ENCODE measurements at places on chromosomes 6 and 20. TPM values are rescaled to one million over a fixed set of nuclear protein-coding genes. Genes with fewer than 3 reads are reported as not detected.
A peak's percentile ranks its signal among the peaks of the same experiment; 100 is the strongest.

The CNR1 gene
- 2.0 TPM for polyA plus RNA-seq

- DNase-seq = no peak
Observed at GRCh38 chr20:37995856-37996605, 37.2 kb downstream of the TTI1 start.

The HCRTR2 gene
- polyA plus RNA-seq = not detected

- no peak for DNase-seq
Observed at GRCh38 chr20:43916073-43916880, 1.6 kb downstream of the TOX2 start.

DNA sequence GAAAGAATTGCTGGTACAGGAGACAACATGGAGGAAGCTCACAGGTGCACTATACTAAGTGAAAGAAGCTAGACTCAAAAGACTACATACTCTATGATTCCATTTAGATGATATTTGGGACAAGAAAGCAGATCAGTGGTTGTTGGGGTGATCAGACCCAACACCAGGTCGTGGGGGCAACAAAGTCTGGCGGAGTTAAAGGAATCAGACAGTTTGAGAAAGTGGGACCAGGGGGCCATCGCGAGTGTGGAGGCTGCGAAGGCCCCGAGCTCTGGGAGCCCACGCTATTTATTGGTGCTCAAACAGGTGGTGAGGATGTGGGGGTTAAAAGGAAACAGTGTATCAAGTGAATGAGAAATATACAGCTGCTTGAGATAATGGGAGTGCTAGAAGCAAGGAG lies 282.8 kb upstream of the SGK1 start:
- DNase-seq = no peak

DNA sequence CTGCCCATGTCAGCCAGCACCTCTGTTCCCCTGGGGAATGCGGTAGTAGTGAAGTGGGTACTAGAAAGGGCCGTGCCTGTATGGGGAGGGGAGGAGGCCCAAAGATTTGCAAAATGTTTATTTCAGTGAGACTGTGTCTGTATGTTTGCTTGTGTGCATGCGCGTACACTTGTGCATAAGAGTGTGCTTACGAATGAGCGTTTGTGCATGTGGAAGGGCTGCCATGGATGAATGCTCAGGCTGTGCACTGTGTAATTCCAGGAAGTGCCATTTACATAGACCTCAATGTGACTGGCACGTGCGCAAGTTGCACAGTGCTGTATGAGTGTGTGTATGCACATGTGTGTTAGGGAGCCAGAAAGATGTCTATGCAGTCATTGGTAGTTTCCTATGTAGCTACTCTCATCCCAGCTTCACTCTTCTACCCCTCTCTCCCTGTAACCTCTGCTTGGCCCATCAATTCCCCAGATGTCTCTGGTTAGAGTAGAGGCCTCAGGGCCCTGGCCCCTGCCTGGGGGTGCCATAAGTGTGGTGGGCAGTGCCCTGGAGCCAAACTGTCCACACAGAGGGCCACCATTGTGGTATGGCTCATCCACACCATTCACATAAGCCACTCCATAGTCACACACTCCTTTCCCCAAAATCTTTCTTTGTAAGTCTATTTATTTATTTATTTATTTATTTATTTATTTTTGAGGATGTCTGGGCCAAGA lies 26.8 kb upstream of the SLC22A7 start:
- DNase-seq = peak; percentile 39

DNA sequence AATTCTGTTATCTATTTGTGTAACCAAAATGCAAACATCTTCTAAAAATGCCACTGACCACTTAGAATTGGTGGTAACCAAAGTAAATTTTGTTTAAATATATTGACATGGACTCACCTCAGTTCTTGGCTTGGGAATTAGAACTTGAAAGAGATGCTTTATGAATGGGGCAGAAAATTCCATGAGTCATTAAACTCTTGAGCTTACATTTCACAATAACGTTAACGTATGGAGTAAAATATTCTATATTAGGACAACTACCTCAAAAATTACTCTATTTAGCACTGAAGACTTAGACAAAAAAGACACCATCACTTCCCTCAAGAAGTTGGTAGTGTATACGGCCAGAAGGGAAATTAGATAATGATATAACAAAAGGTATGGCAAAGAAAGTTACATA lies 752.2 kb upstream of the MARCKS start:
- DNase-seq = no peak

The CRISP3 gene
- not detected for polyA plus RNA-seq

GRCh38 chr20:51526106-51526470 lies 16.4 kb downstream of the NFATC2 start:
- no peak for DNase-seq

DNA sequence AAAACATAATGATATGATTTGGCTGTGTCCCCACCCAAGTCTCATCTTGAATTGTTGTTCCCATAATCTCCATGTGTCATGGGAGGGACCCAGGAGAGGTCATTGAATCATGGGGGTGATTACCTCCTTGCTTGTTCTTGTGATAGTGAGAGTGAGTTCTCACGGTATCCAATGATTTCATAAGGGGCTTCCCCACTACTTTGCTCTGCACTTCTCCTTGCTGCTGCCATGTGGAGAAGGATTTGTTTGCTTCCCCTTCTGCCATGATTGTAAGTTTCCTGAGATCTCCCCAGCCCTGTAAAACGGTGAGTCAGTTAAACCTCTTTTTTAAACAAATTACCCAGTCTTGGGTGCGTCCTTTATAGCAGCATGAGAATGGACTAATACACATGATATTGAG lies 156.8 kb upstream of the PLCB4 start:
- no peak for DNase-seq

- DNase-seq = no peak
Observed at GRCh38 chr20:54891907-54892306, 416.5 kb downstream of the DOK5 start.

- DNase-seq = no peak
Observed at GRCh38 chr6:99432877-99433276, 7.8 kb upstream of the PNISR start.

The OR2B2 gene
- polyA plus RNA-seq = not detected

- no peak for DNase-seq
Observed at GRCh38 chr6:83860782-83861495, 1.4 kb downstream of the CYB5R4 start.

The GRIK2 gene
- not detected for polyA plus RNA-seq

DNA sequence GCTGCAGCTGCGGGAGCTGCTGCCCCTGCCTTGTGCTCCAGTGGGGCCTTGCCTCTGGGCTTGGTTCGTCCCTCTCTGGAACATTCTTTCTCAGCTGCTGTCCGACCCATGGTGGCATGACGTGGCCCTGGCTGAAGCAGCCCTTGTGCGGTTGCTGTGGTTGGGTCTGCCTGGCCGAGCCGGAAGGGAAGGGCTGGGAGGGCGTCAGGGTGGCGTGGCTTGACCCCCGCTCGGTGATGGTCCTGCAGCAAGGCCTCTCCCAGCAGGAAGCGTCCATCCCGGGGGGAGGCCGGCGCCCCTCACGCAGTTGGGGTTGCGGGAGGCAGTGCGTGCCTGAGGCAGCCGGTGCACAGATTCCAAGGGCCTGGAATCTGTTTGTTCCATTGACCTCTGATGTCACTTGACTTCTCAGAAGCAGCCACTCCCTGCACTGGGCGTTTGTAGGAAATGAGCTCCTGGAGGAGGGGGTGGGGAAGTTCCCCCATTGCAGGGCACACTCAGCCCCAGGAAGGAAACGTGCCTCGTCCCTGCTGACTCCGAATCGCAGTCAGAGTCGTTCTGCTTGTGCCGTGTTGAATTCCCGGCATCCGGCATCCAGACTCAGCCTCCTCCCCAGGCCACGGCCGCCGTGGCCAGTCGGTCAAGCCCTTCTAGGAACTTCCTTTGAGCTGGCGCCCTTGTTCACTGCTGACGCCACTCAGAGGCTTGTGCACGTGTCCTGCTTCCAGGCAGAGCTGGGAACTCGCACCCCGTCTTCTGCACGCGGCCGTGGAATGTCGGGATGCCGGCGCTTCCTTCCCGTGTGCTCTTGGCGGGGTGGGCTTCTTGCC lies 9.7 kb upstream of the TNFRSF6B start:
- no peak for DNase-seq

The C4A gene
- 0.27 TPM for polyA plus RNA-seq

The FLOT1 gene
- 65.2 TPM for polyA plus RNA-seq

GRCh38 chr6:24340998-24341938 lies 16.6 kb downstream of the DCDC2 start:
- no peak for DNase-seq

GRCh38 chr20:53795170-53795569 lies 201.5 kb upstream of the ZNF217 start:
- DNase-seq = no peak

DNA sequence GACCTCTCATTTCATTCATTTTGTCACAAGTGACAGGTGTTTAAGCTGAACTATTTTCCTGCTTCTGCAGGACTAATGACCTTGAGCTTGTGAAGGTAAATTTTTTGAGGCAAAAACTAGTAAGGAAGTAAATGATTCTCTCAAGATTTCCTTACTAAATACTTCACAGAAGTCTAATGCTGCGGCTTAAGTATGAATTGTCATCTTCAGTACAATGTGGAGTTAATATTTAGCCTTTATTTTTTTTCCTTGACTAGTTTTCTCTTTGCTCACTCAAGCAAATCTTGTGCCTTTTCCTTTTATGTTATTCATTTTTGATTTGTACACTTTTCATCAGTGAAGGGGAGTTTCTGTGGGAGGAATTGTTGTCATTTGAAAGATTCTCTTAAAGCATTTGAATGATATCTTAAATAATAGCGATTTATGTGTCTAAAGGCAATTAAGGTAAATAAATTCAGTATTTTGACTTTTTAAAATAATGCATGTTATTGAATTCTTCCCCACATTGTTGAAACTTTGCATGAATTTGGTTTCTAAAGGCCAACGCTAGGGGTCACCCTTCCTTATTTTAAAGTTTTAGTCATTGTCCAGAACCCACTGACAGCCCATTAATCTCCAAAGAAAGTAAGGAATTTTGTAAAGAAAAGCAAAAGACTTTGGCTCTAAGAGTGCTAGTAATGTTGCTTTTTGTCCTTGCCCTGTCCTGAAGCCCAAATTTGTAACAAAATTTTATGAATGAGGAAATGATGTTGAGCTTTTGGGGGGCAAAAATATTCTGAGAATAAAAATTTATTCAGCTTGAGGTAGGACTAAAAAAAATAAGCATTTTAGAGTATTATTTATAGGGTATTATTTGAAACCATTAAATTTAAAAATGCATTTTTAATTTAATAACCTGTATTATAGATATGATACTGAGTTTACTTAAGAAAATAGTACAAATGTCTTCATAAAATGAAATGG lies 157.4 kb upstream of the LAMA2 start:
- DNase-seq = no peak

GRCh38 chr6:140320081-140321080 lies 945.9 kb upstream of the CITED2 start:
- DNase-seq = peak; percentile 20

The TGM6 gene
- polyA plus RNA-seq = not detected

- DNase-seq = no peak
Observed at GRCh38 chr6:148629592-148630465, 117.0 kb upstream of the UST start.

The PRL gene
- not detected for polyA plus RNA-seq

DNA sequence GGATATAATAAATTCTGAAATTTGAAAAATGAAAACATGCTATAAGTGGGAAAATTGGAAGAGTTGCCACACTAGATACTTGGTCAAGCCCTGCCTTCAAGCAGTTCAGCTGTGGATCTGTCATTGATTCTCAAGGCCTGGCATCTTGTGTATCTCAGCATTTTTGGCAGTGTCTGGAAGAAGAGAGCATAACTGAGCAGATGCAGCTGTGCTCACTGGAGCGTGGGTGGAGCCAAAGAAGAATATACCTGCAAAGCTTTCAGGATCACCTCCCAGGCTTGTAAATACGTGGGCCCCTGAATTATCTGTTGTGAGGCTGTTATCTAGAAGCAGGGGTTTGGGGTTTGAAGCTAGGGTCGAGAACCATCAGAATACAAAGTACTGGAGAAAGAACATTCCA lies 31.3 kb upstream of the CHD6 start:
- no peak for DNase-seq

DNA sequence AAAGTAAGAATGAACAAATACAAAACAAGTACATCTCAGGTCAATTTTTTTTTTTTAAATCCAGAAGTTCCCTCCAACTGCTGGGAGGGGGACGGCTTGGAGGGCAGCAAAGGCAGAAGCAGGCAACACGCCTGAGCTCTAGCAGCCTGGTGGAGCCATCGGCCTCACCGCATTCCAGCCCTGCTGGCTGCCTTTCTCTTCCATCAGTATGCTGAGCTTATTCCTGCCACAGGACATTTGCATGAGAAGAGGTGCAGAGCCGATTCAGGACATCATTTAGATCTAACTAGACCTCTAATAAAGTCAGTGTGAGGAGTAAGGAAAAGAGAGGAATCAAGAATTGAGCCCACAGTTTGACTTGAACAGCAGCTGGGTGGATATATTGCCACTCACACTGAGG lies 318.8 kb downstream of the ZFAND3 start:
- DNase-seq = no peak
